ENCODE measurements at places on chromosomes 1 and 21.
A peak's percentile ranks its signal among the peaks of the same experiment; 100 is the strongest.

- DNase-seq, result no peak
These were observed 659 bp downstream of the AGO1 start for GRCh38 chr1:35883635-35884101.

GRCh38 chr1:221711063-221711577, 30.8 kb downstream of the DUSP10 start:
- DNase-seq, result no peak

GRCh38 chr1:65979136-65980044, 186.7 kb downstream of the PDE4B start:
- DNase-seq, result no peak

- DNase-seq, result no peak
These were observed 107.5 kb upstream of the RUNX1 start for GRCh38 chr21:35156293-35157278.

GRCh38 chr1:64043288-64043687, 160.1 kb upstream of the UBE2U start:
- DNase-seq, result no peak

DNA sequence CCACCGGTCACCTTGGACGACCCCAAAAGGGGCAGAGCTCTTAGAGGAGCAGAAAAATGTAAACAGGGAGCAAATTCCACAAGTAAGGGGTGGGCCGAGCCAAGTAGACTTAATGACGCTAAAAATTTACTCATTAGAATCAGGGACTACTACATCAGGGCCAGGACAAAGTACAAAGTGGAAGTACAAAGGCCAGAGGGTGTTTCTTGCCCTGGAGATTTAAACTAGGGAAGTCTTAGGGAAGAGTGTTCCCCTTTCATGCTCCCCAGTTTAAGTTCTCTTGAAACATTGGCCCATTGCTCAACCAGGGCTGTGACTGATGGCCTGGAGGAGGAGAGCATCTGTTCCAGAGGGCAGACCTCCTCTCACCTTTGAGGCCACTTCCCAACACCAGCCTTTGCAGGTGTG, 48.6 kb downstream of the BACH1 start:
- no peak for DNase-seq

DNA sequence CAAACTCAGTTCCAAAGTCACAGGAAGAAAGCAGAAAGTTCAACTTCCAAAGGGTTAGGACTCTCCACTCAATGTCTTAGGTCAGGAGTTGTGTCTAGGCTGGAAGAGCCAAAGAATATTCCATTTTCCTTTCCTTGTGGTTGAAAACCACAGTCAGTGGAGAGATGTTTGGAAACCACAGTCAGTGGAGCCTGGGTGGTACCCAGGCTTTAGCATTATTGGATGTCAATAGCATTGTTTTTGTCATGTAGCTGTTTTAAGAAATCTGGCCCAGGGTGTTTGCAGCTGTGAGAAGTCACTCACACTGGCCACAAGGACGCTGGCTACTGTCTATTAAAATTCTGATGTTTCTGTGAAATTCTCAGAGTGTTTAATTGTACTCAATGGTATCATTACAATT, 11.7 kb downstream of the ATF3 start:
- DNase-seq, result no peak

- peak; percentile 98 for DNase-seq
These were observed 23.1 kb upstream of the TNFRSF1B start for GRCh38 chr1:12143631-12144155.

All from GM04503 (cell line).